Hematopoietic multipotent progenitor cell treated with erythropoietin and hydrocortisone succinate and interleukin-3 and kit ligand, for 15 days (in vitro differentiated cells): ENCODE measurements at places on chromosomes 12 and 14.

- no peak for DNase-seq
These were observed 312 bp downstream of the CDCA3 start for GRCh38 chr12:6850796-6851152.

DNA sequence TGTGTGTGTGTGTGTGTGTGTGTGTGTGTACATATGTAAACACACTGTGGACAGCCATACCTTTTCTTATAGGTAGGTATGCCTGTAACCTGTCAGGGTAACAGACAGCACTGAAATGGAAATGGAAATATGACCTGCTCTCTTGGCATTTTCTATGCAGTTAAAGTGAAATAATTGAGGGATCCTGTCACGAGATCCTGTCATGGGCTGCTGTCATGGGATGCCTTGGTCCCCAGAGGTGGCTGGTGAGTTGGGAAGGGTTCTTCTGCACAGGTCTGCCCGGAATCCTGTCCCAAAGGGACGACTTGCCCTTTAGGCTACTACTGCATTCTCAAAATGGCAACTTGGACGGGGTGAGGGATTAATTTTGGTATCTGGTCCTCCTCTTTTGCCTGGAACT, 47.3 kb downstream of the ELK3 start:
- no peak for DNase-seq

DNA sequence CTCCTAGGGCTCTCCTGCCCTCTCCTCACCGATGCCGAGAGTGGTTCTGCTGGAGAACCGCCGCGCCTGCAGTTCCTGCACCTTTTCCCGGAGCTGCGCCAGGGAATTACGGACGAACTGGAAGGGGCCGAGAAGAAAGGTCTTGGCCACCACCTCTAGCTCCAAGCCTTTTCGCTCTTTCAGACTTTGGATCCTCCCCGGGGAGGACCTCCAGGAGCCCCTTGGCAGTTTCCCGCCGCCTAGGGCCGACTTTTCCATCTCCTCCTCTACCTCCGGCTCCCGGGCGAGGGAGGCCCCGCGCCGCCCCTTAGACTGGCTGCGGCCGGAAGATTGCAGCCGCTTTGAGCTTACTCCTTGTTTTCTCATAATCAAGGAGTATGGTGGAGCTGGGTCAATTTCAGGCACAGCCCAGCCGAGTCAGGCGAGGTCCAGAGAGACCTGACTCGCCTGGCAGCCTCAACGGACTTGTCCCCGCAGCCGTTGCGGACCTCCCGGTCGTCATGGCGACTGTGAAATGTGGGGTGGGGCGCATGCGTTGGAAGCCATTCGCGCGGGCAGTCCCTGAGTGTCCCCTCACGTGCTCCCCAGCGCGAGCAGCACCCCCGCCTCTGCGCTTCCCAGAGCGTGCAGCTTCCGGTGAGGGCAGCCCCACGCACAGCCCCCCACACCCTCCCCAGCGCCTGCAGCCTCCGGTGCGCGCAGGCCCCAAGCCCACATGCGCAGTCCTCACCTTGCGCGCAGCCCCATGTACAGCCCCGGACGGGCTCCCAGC, at the start of gene DPY19L2:
DPY19L2 (minus strand) TSS at position 466 of the 772 bp plus-strand sequence; CDS start at position 366, 100 bp downstream.
- peak; percentile 17 for DNase-seq

GRCh38 chr12:113065126-113066007, 8.8 kb downstream of the DTX1 start:
- no peak for DNase-seq

DNA sequence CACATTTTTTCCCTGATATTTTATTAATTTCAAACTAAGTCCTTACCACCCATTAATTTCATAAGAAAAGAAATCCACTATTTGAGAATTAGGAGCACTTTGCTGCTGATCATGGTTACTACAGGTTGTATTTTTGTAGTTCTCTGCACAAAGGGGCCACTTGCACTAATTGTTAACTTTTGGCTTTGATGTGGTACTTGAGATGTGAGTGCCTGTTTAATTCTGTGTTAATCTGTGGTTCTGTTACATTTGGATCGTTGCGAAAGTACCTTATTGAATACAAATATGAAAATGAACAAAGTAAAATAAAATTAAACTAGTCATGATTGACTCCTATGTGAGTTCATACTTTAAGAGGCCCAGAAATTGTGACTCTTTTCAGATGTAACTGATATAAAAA, 374.9 kb upstream of the RGS6 start:
- no peak for DNase-seq

GRCh38 chr12:91482231-91482630, 299.6 kb upstream of the DCN start:
- no peak for DNase-seq

DNA sequence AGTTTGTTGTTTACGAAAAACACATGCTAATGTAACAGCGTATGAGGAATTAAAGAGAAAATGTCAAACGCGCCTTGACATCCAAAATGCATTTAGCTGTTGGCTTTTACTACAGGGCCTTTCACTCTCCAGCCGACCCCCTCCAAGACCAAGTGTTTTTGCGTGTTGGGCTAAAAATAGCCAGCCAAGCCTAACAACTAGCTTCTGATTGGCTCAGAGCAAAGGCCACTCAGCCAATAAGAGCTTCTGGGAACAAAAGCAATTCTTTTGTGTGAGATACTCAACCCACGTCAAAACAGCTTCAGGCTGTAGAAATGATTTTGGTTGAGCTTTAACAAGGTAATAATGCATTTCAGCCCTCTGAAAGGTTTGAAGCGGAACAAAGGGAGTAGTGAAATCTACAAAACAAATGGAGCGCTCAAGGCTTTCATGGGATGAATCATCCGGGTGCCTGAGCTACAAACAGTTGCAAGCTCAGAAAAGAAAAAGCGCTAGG, 198.7 kb upstream of the DCN start:
- DNase-seq, result no peak

DNA sequence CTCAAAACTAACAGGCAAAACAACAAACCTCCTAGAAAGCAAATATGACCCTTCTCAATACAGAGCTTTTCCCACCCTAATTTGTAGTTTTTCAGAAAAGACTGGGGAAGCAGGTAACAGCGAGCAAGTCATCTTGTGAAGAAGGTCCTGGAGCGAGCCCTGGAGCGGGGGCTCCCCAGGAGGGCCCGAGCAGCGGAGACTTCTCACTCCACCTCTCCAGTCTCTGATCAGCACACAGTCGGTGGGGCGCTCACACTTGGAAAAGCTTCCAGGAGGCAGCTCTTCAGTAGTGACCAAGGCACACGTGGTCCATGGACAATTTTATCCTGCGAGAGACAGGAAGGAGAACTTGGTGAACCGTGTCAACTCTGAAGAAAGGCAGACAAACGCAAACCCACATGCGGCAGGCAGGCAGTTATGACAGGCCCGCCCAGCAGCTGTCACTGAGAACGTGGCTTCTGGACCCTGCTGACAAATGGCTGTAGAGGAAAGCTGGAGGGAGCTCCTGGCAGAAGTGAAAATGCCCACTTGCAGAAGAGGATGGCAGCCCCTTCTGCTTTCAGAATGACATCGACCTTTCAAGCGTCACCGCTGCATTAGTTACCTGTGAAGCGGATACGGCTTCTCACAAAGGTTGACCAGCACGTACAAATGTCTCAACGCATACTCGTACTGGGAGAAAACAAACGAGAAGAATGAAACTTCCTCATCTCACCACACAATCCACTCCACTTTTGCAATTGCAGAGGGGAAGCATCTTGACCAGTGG, 44.2 kb downstream of the LGMN start:
- no peak for DNase-seq

DNA sequence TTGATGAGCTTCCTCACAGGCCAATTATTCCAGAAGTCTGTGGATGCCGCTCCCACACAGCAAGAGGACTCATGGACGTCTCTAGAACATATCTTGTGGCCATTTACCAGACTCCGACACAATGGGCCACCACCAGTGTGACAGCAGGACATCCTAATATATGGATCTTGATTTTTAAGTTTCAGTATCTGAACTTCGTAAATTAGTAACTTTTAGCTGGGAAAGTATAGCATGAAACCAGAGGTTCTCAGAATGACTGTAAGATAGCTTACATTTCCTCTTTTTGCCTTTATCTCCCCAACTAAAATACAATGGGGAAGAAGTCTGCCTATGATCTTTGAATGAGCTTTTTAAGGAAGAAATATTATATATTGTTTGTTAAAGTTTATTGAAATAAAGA, 87.0 kb downstream of the DNAI7 start:
- no peak for DNase-seq

- DNase-seq, result no peak
These were observed 53.1 kb downstream of the CD9 start for GRCh38 chr12:6253278-6253677.

- no peak for DNase-seq
These were observed 63.3 kb downstream of the GTF2A1 start for GRCh38 chr14:81157431-81157830.

GRCh38 chr14:57205938-57206337, 62.8 kb downstream of the EXOC5 start:
- DNase-seq, result no peak

- no peak for DNase-seq
These were observed 117.5 kb upstream of the EVL start for GRCh38 chr14:99947695-99948094.

DNA sequence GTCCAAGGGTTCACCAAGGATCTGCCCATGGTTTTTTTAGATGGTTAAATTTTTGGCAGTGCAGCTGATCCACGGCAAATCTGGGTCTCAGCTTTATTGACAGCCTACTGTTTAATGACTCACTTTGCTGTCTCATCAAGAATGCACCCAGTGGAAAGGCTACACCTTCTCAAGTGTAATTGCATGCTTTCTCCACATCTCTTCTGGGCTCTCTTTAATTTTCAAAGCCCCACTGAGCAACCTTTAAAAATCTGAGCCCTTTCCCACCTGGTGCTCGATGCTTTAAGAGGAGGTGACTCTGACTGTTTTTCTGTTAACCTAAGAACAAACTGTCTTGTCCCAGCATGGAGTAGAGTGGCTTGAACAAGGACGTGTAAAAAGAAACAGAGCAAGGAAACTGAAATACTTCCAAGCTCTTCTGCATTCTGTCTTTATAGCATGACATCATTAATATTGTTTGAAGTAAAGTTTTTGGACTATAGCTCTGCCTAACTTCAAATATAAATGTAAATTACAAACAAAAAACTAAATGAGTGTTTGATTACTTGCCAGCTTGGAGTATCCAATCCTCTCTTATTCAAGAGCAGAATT, 214.2 kb upstream of the KRR1 start:
- no peak for DNase-seq

- DNase-seq, result no peak
These were observed 138.4 kb downstream of the SEC23A start for GRCh38 chr14:38964630-38965029.

GRCh38 chr12:45337835-45338234, 121.9 kb downstream of the ANO6 start:
- no peak for DNase-seq

- no peak for DNase-seq
These were observed 151.0 kb upstream of the LMO3 start for GRCh38 chr12:16756833-16757555.
